ENCODE measurements at places on chromosomes 13 and 19. TPM values are rescaled to one million over a fixed set of nuclear protein-coding genes. Genes with fewer than 3 reads are reported as not detected.
A peak's percentile ranks its signal among the peaks of the same experiment; 100 is the strongest.

DNA sequence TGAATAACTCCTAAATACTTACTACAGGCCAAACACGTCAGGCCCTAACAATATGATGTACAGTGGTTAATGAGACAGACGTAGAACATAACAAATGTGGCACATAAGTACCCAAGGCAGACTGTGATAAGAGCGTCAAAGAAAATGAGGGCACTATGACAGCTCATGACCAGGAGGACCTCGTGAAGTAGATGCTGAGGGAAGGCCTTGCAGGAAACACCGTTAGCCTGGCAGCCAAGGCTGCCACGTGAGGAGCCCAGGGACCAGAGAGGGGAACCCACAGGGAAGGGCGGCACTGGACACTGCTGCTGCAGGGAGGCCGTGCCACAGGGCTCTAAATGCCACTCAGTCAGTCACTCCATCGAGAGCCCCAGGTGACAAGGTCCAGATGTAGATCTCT lies 5.7 kb downstream of the TUBGCP3 start:
- peak overlapping the region; percentile 37 for H3K27ac ChIP-seq
- no peak for DNase-seq
- no peaks in the 10 kb centered on the region for H3K27me3 ChIP-seq
- no peaks in the 10 kb centered on the region for H3K36me3 ChIP-seq

Gene WDFY2
- 13.1 TPM for total RNA-seq

GRCh38 chr13:110410936-110411687 lies 104.0 kb downstream of the COL4A2 start:
- no peak for DNase-seq
- H3K36me3 ChIP-seq = no peaks in the 10 kb centered on the region
- H3K27me3 ChIP-seq = no peaks in the 10 kb centered on the region
- peak overlapping the region; percentile 38 for H3K27ac ChIP-seq
- H3K4me1 ChIP-seq = peaks cover 48% of the 10 kb centered on the region

- peaks cover 43% of the 10 kb centered on the region for H3K4me1 ChIP-seq
- no peaks in the 10 kb centered on the region for H3K27me3 ChIP-seq
- no peak overlapping the region for H3K4me3 ChIP-seq
- peak; percentile 63 for DNase-seq
- peaks cover 66% of the 10 kb centered on the region for H3K36me3 ChIP-seq
Observed at GRCh38 chr19:46736531-46737297, 9.1 kb upstream of the FKRP start.

DNA sequence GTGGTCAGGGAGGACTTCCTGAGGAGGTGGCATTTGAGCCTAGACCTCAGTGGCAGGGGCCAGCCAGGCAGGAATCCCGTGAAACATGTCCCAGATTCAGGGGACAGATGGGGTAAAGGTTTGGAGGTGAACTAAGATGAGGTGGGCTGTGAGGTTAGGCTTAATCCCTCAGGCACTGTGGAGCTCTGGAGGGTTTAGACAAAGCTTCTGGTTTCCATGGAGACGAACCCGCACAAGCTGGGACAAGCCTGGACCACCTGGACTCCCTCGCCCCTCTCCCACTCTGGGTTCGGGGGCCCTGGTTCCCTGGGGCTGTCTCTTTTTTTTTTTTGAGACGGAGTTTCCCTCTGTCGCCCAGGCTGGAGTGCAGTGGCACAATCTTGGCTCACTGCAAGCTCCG lies 15.7 kb downstream of the TJP3 start:
- no peaks in the 10 kb centered on the region for H3K36me3 ChIP-seq
- H3K4me1 ChIP-seq = peaks cover 19% of the 10 kb centered on the region
- no peak overlapping the region for H3K4me3 ChIP-seq
- no peak for DNase-seq
- H3K27ac ChIP-seq = no peak overlapping the region
- H3K27me3 ChIP-seq = peaks cover 27% of the 10 kb centered on the region

Gene ZNF154
- 4.5 TPM for total RNA-seq

Gene NTF4
- total RNA-seq = 2.7 TPM

DNA sequence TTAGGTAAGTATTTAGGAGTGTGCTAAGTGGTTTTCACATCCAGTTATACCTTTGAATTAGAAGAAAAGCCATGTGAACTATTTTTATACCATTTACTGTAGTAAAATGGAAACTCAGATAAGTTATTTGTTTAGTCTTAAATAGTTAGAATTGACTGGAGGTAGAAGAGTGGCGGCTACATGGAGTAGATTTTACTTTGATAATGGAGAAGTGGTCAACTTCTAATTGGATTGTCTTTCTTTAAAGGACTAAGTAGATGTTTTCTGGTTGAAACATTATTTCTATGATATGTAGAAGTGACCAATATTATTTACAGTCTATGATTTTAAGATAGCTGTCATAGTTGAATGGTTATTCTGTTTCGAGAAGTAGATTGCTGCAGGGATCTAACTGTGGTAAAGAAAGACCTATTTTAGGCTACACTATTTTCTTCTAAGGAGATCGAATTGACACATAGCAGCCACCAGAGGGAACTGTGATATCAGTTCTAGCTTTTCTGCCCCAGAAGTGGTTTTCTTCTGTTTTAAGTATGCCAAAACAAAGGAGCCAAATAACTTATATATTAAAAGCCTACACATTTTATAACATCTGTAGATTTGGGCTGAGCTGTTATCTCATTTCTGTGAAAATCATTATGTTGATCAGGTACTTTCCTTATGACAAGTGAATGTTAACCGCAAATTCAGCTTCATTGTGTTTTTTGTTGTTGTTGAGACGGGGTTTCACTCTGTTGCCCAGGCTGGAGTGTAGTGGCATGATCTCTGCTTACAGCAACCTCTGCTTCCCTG lies 26.1 kb downstream of the ZMYM2 start:
- no peak overlapping the region for H3K4me3 ChIP-seq
- H3K27ac ChIP-seq = no peak overlapping the region
- H3K4me1 ChIP-seq = no peaks in the 10 kb centered on the region
- DNase-seq = no peak

Gene MEIOSIN
- not detected for total RNA-seq

DNA sequence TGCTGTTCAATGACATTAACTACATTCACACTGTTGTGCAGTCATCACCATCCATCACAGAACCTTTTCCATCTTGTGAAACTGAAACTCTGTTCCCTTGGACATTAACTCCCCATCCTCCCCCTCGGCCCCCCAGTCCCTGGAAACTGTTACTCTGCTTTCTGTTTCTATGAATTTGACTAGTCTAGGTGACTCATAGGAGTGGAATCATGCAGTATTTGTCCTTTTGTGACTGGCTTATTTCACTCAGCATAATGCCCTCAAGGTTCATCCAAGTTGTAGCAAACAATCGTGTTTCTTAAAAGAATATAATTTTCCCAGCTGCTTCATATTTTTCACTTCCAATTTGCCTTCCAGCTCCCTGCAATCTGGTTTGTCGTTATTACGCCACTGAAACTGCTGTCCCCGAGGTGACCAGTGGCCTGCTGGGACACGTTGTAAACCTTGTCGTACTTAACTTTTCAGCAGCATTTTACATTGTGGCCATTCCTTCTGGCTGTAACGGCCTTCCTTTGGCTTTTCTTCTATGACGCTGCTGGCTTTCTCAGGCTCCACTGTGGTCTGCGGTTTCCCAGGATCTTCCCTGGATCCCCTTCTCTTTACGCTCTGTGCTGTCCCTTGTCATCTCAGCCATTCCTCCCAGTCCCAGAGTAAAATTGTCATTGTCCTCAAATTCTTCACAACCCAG lies 74.0 kb downstream of the DHRS12 start:
- H3K27ac ChIP-seq = peak overlapping the region; percentile 17
- H3K36me3 ChIP-seq = peaks cover 10% of the 10 kb centered on the region
- DNase-seq = no peak
- H3K4me3 ChIP-seq = no peak overlapping the region
- H3K4me1 ChIP-seq = peaks cover 9% of the 10 kb centered on the region
- no peaks in the 10 kb centered on the region for H3K27me3 ChIP-seq

- no peaks in the 10 kb centered on the region for H3K27me3 ChIP-seq
- H3K4me3 ChIP-seq = no peak overlapping the region
- H3K27ac ChIP-seq = no peak overlapping the region
- H3K4me1 ChIP-seq = no peaks in the 10 kb centered on the region
- H3K36me3 ChIP-seq = no peaks in the 10 kb centered on the region
- DNase-seq = no peak
Observed at GRCh38 chr19:7301525-7301924, 7.3 kb upstream of the INSR start.

Gene ELANE
- total RNA-seq = 0.52 TPM

Gene R3HDM4
- 50.7 TPM for total RNA-seq

GRCh38 chr19:9842834-9843625 lies 7.9 kb downstream of the PIN1 start:
- DNase-seq = no peak
- H3K27ac ChIP-seq = no peak overlapping the region
- no peaks in the 10 kb centered on the region for H3K27me3 ChIP-seq
- no peak overlapping the region for H3K4me3 ChIP-seq
- peaks cover 73% of the 10 kb centered on the region for H3K36me3 ChIP-seq

DNA sequence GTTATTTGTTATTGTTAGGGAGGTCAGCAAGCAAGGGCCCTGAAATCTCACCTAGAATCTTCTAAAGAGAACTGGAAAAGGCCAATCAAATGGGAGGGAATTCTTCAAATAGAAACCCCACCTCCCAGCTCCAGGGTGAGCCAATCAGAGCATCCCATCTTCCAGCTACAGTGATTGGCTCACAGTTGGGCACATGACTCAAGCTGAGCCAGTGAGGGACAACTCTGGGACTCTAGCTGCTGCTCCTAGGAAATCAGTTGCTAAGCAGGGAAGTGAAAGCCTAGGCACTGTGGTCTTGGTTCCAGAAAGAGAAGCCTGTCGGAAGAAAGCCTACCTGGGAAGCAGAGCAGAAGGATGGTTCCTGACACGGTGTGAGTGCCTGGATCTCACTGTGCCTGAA lies 13.4 kb downstream of the TM6SF2 start:
- no peak for DNase-seq
- H3K4me3 ChIP-seq = no peak overlapping the region
- H3K27me3 ChIP-seq = peaks cover 42% of the 10 kb centered on the region
- H3K27ac ChIP-seq = no peak overlapping the region

Gene ZNF497
- total RNA-seq = 1.4 TPM

Gene RGL3
- total RNA-seq = 54.6 TPM

Gene KANK3
- total RNA-seq = 54.0 TPM

- no peak for DNase-seq
- peaks cover 8% of the 10 kb centered on the region for H3K4me1 ChIP-seq
- peaks cover 4% of the 10 kb centered on the region for H3K27me3 ChIP-seq
- no peaks in the 10 kb centered on the region for H3K36me3 ChIP-seq
Observed at GRCh38 chr13:27398360-27398759, 26.1 kb upstream of the GTF3A start.

DNA sequence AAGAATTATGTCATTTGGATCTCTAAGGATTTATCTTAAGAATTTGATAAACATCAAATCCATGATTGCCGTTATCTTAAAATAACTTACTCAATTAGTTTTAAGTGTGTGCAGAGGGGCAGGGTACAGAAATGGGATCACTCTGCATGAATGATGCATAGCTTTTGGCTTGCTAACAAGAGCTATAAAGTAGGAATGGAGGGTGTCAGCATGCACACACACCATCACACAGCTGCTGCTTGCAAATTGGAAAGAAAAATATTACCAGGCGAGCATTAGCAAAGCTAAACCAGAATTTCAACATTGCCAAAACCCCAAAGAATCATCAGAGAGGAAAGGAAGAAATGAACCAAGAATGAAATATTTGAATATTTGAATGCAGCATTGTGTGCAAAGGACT lies 580.6 kb downstream of the LMO7 start:
- H3K4me1 ChIP-seq = no peaks in the 10 kb centered on the region
- no peak overlapping the region for H3K4me3 ChIP-seq
- DNase-seq = no peak
- H3K27ac ChIP-seq = no peak overlapping the region
- no peaks in the 10 kb centered on the region for H3K36me3 ChIP-seq

Gene LYPD3
- total RNA-seq = 0.75 TPM

- H3K36me3 ChIP-seq = peaks cover 5% of the 10 kb centered on the region
- H3K27ac ChIP-seq = no peak overlapping the region
- DNase-seq = no peak
- no peak overlapping the region for H3K4me3 ChIP-seq
- no peaks in the 10 kb centered on the region for H3K27me3 ChIP-seq
- H3K4me1 ChIP-seq = no peaks in the 10 kb centered on the region
Observed at GRCh38 chr13:32650705-32651311, 64.6 kb downstream of the PDS5B start.

- no peaks in the 10 kb centered on the region for H3K27me3 ChIP-seq
- no peak for DNase-seq
- no peak overlapping the region for H3K4me3 ChIP-seq
- H3K4me1 ChIP-seq = no peaks in the 10 kb centered on the region
- no peaks in the 10 kb centered on the region for H3K36me3 ChIP-seq
- no peak overlapping the region for H3K27ac ChIP-seq
Observed at GRCh38 chr13:29165840-29166239, 345.7 kb downstream of the MTUS2 start.

GRCh38 chr13:98825659-98826058 lies 73.2 kb upstream of the SLC15A1 start:
- no peak overlapping the region for H3K27ac ChIP-seq
- peaks cover 28% of the 10 kb centered on the region for H3K4me1 ChIP-seq
- no peak overlapping the region for H3K4me3 ChIP-seq
- H3K36me3 ChIP-seq = peaks cover 69% of the 10 kb centered on the region
- no peaks in the 10 kb centered on the region for H3K27me3 ChIP-seq

DNA sequence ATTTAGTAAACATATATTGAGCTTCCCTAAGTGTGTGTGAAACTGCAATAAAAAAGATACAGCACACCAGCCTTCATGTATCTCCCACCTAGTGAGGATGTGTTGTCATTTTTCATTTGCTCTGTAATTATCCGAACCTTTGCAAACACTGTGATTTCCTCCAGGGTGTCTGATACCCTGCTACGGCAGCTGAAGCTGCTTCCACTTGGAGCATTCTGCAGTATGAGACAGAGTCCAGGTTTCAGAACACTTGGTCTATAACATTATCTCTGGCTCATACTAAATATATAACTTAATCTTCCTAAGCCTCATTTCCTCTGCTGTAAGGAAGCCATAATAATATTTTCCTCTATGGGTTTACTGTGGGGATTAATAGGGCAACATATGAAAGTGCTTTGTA lies 1338.1 kb upstream of the SLC10A2 start:
- no peaks in the 10 kb centered on the region for H3K27me3 ChIP-seq
- no peak overlapping the region for H3K4me3 ChIP-seq
- H3K27ac ChIP-seq = no peak overlapping the region
- no peaks in the 10 kb centered on the region for H3K4me1 ChIP-seq
- no peak for DNase-seq
- no peaks in the 10 kb centered on the region for H3K36me3 ChIP-seq

GRCh38 chr19:28785971-28786370 lies 427.0 kb downstream of the UQCRFS1 start:
- no peak for DNase-seq
- no peaks in the 10 kb centered on the region for H3K36me3 ChIP-seq
- H3K27me3 ChIP-seq = no peaks in the 10 kb centered on the region
- H3K27ac ChIP-seq = no peak overlapping the region
- no peak overlapping the region for H3K4me3 ChIP-seq
